ENCODE measurements at places on chromosomes 12 and 14.

DNA sequence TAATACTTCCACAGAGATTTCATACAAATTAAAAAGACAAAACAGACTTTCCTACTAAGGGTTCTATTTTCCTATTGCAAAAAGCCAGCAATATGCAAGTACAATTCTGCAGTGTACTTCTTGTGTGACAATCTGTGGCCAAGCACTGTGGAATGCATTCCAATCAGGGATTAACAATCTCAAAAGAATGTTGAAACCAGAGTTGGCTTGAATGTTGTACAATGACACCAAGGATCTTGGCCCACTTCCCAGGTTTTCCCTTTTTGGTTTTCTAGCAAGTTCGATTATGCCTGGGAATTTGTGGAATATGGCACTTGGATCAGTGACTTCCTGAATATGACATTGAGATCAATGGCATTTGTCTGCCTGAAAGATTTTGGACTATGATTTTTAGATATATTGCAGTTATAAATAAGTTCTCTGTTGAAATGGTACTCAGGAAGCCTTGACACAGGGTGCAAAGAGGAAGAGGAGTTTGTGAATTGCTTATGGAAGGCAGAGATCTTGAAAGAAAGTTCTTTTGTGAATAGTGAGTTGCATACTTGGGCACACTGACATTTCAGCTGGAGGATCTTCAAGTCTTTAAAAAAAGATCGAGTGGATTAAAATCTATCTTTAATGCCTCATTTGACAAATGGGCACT, 81.4 kb upstream of the FERMT2 start:
- no peak for DNase-seq

DNA sequence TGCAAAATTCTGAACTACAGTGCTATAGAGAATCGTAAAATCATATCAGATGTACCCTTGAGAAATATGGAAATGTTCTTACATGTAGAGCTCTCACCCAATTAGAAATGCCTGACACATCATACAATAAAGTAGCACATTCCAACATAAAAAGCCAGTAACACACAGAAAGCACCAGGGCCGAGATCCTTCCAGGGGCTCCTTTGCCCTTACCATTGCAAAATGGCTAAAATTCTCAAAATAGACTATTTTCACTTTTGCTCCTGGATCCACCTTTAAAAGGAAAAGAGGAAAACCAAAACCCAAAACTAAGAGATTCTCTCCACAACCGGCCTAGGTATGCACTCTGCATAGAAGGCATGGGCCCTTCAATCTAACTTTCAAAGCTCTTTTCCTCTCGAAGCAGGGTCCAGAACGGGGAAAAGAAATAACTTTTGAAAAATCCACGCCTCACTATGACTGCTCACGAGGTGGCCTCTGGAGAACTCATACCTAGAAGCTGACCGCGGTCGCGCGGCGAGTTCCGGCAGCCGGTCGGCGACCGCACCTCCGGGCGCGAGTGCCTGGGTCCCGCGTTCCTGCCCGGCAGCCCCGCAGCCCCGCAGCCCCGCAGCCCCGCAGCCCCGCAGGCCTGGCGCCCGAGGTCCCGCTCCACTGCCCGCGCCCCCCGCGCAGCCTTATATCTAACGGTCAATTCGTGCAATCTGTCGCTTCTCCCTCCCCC, 2.7 kb downstream of the OTX2 start:
- DNase-seq, result no peak

DNA sequence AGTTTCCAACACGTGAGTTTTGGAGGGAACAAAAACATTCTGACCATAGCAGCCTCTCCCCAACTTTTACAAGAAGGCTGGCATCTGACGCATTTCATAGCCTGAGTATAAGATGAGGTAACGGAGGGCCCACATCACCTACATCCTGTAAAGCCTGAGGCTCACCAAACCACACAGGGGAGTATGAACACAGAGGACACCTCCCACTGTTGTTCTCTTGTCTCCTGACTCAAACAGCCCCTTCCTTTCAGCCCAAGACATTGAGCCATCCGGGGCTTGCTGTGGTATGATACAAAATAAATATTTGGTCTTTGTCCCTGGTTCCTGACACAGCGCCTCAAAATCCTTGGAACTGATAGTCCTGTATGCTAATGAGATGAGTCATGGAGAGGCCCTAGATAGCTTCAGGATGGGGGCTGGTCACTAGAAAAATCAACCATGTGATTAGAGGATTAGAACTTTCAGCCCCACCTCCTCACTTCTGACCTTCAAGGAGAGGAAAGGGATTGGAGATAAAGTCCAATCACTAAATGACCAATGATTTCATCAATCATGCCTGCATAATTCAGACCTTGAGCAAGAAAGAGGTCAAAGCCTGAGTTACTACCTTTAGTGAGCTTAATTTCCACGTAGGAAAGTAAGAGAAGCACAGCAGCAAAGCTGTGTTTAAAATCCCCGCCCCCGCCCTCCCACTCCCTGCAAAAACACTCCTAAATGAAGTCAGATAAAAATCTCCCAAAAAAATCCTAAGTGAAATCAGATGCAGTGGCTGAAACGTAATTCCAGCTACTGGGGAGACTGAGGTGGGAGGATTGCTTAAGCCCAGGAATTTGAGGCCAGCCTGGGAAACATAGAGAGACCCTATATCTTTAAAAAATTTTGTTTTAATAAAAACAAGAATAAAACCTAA, 236.4 kb downstream of the PCNX1 start:
- no peak for DNase-seq

GRCh38 chr14:106422066-106422465, 895.7 kb downstream of the TMEM121 start:
- no peak for DNase-seq

DNA sequence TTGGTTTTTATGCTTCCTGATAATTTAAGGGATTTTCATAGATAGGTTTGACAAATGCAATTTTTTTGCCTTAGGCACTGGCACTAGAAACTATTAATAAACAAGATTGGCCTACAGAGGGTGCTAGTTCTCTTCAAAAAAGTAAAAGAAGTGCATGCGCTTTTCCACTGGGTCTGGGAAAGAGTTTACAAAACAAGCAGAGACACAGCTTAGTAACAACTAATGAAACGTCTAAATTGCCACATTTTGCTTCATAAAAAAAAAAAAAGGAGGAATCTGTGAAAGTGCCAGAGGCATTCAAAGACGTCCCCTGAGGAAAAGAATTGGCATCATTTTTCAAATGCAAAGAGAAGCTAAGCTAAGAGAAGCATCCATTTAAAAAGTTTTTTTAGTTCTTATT, 58.3 kb upstream of the EEA1 start:
- no peak for DNase-seq

GRCh38 chr12:54418441-54419087, 502 bp downstream of the ITGA5 start:
- no peak for DNase-seq

DNA sequence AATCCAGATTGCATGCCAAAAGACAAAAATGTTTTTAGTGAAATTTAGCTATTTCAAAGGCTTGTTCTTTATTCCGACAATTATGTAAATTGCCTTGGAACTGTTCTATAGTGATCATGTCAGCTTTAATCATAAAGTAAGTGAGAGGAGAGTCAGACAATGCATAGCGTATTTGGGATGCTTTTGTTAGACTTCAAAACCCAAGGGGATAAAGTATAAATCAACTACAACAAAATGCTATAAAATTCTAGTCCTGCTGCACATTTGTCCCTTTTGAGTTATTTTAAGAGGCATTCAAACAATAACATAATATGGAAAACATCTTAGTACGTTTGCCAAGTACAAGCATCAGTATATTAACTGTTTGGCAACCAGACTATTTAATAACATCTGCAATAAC, 11.3 kb downstream of the RTRAF start:
- no peak for DNase-seq

- no peak for DNase-seq
Observed at GRCh38 chr12:11748903-11749302, 99.4 kb downstream of the ETV6 start.

GRCh38 chr12:112283546-112283945, 98.7 kb downstream of the HECTD4 start:
- no peak for DNase-seq

- DNase-seq, result no peak
Observed at GRCh38 chr12:2779281-2779680, 15.5 kb upstream of the FKBP4 start.

GRCh38 chr12:132355742-132356681, 26.6 kb upstream of the GALNT9 start:
- no peak for DNase-seq
